H7 (cell line): ENCODE measurements at places on chromosomes 11 and 22.

DNA sequence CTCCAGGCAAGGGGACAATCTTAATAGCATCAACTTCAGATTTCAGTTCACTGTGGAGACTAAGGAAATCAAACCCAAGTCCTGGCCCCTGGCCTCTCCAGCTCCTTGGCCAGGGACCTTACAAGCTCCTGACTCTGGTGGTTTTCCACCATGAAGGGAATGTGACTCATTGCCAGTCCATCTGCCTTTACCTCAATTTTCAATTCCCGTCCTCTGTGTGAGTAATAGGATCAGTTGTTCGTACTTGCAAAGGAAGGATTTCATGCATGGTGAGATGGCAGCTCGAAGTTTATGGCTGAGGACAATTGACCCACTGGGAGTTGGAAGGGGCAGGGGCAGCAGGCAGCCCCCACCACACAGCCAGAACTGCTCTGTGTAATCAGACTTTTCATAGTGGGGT is 42.5 kb downstream of the INSC start:
- DNase-seq = no peak

DNA sequence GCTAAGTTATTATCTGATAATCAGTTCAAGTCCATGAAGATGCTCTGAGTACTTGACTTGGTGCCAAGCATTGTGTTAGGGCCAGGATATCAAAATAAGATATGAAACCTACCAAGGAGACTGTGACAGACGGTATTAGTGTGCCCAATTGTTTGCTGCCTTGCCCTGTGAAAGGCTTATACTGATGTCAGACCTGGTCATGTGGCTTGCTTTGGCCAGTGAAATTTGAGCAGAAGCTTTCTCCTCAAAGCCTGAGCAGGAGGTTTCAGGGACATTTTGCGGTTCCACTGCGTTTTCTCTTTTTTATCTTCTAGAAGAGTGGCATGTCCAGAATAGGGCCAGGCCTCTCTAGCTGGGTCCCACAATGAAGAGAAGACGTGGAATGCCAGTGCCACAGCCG is 15.8 kb upstream of the PKNOX2 start:
- no peak for DNase-seq

- no peak for DNase-seq
Observed at GRCh38 chr11:8501836-8502235, 92.2 kb downstream of the STK33 start.

DNA sequence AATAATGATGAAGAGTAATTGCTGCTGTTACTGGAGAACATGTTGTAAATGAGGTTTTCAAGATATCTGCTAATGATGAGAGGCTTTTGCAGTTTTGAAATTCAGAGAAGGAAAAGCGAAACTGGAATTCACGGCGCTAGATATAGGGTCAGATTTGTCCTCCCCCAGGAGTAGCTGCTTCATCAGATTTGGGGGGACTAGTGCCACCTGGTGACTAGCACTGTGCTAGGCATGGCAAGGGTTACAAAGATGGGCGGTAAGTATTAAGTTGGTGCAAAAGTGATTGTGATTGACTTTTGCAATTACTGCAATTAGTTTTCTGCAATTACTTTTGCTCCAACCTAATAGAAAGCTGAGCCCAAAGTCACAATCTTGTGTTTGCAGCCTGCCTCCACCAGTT is 879.9 kb upstream of the TENM4 start:
- peak; percentile 14 for DNase-seq

DNA sequence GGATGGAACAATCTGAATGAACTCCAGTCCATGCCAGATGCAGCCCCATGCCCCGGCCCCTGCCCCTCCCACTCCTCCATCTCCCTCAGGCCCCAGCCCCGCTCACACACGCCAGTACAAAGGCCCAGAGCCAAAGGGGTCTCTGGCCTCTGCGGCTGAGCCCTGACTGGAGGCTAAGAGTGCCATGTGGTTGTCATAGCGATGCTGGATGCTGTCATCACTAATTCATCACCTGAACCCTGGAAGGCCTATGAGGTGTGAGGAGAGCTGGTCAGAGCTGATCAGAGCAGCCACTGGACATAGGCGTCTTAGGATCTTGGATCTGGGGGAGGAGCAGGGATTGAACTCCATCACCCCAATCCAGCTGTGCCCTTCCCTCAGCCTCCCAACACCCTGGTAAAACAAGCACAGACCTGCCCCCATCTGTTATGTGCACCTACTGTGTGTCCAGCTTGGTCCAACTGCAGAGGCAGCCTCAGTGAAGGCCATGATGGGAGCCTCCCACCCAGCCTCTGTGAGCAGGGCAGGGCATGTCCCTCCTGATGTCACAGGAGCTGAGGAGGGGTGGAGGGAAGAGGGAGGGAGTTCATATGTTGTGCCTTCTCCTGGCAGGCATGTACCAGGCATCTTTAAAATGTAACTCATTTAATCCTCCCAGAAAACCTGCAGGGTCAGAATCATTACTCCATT is 16.7 kb downstream of the PDE2A start:
- no peak for DNase-seq

- DNase-seq = no peak
Observed at GRCh38 chr11:109552376-109552775, 130.4 kb downstream of the C11orf87 start.

- no peak for DNase-seq
Observed at GRCh38 chr11:15627560-15627959, 512.8 kb downstream of the INSC start.

DNA sequence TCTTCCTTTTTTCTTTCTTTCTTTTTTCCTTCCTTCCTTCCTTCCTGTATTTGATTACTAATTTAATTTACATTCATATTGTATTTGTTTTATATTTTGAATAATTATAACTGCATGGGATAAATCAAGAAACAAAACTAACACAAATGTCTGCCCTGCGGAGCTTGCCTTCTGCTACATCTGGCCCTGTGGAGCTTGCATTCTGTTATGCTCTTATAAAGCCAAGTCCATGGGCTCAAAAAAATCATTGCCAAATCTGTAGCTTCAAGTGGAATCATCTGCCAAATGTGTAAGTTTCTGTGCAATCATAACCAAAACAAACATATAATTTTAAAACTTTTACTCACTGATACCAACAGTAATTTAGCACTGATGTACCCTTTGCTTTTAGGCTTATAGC is 8.0 kb upstream of the OR52J3 start:
- no peak for DNase-seq

DNA sequence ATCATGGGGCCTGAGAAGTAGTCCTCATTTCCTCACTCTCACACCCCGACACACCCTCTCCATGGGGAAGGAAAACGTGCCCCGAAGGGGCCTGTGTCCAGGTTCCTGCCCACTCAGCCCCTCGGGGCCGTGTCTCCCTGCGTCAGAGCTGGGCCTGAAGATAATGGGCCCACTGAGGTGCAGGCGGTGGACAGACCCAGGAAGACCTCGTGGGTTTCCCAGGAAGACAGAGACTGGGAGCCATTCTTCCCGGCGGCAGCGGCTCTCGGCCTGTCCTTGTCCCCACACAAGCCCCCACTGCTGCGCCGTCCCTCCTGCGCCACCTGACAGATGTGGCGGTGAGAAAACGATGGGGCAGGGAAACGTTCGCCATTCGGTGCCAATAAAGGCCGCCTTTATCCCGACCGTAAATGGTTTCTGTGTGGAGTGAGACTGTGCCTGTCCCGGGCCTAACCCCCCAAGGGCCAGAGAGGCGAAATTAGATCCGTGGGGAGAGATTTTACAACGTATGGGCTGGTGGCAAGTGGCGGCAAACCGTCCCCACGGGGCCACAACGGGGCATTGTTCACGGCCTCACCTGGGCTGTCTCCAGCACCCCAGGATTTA is 89.0 kb downstream of the CDKN1C start:
- no peak for DNase-seq

- DNase-seq = no peak
Observed at GRCh38 chr11:87662287-87662686, 513.0 kb downstream of the RAB38 start.

DNA sequence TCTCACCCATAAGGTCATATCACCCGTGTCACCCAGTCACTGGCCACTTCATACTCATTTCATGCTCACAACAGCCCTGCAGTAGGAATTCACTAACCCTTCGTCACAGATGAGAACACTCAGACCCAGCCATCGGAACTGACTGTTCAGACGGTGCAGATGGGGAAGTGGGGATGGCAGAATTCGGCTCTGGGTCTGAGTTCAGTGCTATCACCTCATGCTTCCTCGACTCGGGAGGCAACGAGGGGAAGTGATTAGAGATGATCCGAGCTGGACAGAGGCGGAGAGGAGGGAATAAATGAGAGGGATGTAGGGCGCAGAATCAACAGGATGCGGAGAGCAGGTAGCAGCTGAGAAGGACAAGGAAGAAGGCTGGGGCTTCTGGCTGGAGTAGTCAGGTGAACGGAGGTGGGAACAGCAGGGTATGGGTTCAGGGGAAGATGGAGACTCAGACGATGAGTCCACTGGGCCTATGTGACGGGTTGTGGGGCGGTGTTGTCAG is 4.7 kb downstream of the B3GNT6 start:
- no peak for DNase-seq

DNA sequence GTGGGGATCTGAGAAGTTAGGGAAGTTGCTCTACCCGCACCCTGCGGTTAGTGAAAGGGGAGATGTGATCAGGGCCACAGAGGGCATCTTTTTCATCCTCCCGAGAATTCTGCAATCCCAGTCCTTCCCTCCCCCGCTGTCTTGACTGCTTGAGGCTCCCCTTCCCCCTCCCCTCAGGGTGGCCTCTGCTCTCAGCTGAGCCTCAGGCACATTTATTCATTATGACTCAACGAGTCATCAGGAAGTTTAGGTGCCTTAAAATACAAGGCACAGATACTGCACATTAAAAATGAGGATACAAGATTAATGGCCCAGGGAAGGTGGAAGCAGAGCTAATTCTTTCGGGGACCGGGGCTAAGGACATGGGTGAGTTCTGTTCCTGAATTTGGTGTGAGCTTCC is 104.0 kb downstream of the CACNA1I start:
- DNase-seq = no peak

DNA sequence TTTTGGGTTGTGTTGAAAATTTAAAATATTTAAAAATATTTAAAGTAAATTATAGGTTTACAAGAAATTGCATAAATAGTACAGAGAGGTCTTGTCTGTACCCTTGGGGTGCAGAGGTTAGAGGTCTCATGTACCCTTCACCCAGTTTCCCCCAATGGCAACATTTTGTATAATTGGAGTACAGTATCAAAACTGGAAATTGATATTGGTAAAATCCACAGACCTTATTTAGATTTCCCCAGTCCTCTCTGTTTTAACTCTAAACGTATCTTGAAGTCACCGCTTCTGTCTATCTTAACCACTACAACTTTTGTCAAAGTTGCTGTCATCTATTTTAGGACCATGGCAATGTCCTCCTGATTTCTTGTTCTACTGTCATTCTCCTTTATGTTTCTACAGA is 10.9 kb downstream of the THY1 start:
- DNase-seq = no peak

DNA sequence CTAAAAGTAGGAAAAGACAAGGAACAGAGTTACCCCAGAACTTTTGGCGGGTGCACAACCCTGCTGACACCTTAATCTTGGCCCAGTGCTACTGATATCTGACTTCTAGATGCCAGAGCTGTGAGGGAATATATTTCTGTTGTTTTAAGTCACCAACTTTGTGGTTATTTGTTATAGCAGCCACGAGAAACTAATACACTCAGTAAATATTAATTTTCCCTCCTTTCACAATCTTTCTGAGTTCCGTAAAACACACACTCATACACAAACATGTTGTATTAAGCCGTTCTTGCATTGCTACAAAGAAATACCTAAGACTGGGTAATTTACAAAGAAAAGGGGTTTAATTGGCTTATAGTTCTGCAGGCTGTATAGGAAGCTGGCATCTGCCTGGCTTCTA is 16.1 kb upstream of the ZDHHC13 start:
- DNase-seq = no peak

GRCh38 chr22:19571207-19571795 is 47.1 kb upstream of the CLDN5 start:
- DNase-seq = no peak
